ENCODE measurements at places on chromosomes 4 and X. TPM values are rescaled to one million over a fixed set of nuclear protein-coding genes. Genes with fewer than 3 reads are reported as not detected.

The SAGE1 gene
- not detected for total RNA-seq

The MAGIX gene
- total RNA-seq = 1.4 TPM

The ADH6 gene
- total RNA-seq = not detected

The MSANTD1 gene
- total RNA-seq = 0.38 TPM

GRCh38 chrX:129694805-129695204 is 40.0 kb upstream of the APLN start:
- no peak for DNase-seq

- no peak for DNase-seq
Measured at GRCh38 chrX:135393051-135393450, 28.7 kb upstream of the SMIM10L2A start.

Measured in CD8-positive, alpha-beta memory T cell (primary cell).